ENCODE measurements at places on chromosomes 5 and 9.

DNA sequence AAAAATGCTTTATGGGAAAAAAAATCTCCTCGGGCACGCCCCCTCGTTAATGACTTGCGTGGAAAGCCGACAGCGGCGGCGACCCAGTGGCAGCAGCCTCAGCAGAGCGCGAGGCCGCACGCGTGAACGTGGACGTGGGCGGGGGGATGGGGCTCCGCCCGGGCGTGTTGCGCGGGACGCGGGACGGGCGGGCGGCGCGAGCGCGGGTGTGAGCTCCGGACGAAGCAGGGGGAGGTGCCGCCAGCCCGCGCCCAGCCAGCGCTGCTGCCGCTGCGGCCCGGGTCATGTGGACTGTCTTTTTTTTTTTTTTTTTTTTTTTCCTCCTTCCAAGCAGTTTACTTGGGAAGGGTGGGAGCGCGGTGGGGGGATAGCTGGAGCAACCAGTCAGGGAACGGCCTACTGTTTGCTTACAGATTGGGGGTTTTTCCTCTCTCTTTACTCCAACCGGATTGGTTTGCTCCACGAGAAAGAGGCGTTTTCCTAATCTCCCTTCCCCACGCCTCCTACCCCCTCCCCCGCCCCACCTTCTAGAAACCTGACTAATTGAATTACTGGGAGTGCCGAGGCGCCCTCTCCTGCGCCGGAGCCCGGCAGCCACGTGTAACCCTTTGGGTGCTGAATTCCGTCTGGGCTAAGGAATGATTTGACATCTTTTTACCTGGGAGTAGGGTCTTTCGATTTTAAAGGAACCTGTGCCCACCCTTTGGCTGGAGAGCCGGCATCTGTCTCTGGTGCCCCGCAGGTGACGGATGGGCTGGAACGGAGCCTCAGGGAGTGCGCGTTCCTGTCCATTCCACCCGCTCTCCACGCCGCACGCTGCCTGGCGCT, 1.7 kb upstream of the EFNA5 start:
- no peak for DNase-seq

- no peak for DNase-seq
These were observed 27.0 kb upstream of the ALDOB start for GRCh38 chr9:101462558-101462957.

DNA sequence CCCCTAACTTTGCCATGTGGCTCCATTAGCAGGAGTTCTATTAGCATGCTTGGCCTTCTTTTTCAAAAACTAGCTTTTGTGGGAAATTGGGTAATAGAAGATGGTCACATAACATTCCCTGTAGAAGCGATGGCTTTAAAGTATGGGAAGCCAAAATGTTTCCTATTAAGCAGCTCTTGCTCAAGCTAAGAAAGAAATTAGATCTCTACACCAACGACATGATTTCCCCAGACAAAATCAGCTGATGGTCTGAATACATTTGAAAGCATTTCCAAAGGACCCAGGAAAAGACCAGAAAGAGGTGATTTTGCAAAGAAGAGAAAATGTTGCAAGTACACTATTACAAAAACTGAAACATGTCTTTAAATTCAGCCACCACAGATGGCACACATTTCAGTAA, 4.8 kb upstream of the NFIL3 start:
- no peak for DNase-seq

GRCh38 chr5:149904293-149904886, 40.2 kb downstream of the PDE6A start:
- DNase-seq, result no peak

DNA sequence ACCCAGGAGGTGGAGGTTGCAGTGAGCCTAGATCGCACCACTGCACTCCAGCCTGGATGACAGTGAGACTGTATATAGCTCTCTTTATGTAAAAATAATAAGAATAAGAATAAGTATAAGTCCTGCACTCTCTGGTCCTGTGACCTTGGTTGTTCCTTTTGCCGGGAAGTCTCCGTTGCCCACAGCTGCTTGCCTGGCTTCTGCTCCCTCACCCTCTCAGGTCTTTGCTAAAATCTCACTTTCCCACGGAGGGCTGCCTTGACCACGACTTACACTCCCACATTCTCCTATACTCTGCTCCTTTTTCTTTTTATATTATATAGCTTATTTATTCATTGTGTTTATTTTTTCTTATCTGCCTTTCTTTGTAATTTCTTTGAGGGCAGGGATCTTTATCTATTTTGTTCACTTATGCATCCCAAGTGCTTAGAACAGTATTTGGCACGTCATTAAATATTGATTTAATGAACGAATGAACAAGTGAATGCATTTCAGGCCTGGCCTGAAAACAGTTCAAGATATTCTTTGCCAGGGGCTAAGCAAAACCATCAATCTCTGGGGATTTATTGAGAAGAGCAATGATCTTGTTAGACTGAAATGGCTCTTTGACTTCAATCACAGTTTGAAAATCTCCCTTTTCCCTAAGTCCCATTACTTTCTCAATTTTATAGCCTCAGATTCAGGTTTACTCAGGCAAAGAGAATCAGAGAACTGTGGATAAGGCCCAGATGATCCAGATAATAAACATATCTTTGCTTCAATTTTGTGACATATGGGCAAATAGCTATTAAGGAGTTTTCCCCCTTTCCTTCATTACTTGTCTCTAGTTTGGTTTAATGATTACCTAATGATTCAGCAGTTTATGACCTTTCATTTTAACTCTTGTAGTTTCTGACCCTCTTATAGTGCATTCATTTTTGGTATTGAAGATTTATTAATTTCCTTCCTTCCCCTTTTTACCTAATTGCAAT, 60.8 kb upstream of the TMC1 start:
- DNase-seq, result no peak

- DNase-seq, result no peak
These were observed 48.3 kb upstream of the SPATA31C2 start for GRCh38 chr9:88186495-88187110.

DNA sequence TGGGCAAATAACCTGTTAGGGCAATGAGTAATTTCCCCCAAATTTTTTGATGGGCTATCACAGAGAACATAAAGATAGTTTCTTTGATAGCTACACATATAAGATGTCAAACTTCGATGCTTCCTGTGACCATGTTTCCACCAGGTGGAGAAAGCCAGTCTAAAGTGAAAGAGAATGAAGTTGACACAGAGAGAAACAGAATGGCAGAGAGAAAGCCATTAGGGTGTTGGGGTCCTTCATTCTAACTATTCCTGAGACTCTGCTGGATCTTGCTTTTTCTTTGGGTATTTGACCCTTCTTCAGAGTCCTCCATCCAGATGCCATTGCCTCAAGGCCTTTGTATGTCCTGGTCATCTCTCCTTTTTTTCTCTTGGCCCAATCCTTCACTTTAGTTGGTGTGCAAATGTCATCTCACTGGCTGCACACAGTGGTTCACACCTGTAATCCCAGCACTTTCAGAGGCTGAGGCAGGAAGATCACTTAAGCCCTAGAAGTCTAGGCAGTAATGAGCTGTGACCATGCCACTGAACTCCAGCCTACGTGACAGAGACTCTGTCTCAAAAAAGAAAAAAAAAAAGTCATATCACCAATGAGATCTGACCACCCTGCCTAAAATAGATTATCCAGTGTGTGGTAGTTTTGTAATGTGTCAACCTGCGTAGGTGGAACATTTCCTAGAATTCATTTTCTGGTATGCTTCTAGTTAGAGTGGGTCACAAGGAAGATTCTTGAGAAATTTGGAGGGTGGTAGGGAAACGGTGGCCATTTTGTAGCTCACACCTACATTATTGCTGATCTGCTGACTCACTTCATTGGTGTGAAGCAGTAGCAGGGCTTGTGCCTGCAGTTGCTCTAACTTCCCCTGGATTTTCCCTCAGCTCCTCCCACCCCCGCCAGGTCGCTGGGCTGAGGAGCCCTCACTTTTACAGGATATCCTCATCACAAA, 20.8 kb upstream of the KIF2A start:
- DNase-seq, result no peak

DNA sequence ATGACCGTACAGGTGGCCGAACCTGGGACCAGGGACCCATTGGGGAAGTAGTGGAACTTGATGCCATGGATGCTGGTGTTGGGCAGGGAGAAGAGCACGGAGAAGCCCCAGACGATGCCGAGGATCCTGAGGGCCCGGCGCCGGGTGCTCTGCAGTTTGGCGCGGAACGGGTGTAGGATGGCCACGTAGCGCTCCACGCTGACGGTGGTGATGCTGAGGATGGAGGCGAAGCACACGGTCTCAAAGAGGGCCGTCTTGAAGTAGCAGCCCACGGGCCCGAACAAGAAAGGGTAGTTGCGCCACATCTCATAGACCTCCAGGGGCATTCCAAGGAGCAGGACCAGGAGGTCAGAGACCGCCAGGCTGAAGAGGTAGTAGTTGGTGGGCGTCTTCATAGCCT, 585 bp downstream of the NMUR2 start:
- no peak for DNase-seq

- no peak for DNase-seq
These were observed 359.8 kb upstream of the FAM174A start for GRCh38 chr5:100175346-100175745.

- no peak for DNase-seq
These were observed 1.4 kb downstream of the LHX3 start for GRCh38 chr9:136203408-136204144.

GRCh38 chr9:137804908-137805630, 72.5 kb upstream of the CACNA1B start:
- no peak for DNase-seq

GRCh38 chr9:84504360-84504759, 163.8 kb upstream of the SLC28A3 start:
- DNase-seq, result no peak

DNA sequence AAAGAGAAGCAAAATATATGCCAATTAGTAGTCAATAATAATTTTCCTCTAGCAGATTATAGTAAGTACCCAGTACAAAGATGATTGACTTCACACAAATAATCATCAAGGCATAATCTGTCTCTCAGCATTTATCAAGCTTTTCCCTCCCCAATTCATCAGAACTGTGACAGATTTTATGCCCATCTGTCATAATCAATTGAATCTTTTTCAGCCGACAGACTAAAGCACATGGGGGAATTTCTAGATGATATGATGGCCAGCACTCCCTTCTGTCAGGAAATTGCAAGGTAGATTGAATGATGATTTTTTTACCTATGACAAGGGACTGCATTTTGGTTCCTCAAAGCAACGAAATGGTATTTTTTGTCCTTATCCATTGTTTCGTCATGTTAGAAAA, 227.1 kb upstream of the CYLC2 start:
- no peak for DNase-seq

- DNase-seq, result no peak
These were observed 15.9 kb downstream of the TAL2 start for GRCh38 chr9:105678163-105678562.

DNA sequence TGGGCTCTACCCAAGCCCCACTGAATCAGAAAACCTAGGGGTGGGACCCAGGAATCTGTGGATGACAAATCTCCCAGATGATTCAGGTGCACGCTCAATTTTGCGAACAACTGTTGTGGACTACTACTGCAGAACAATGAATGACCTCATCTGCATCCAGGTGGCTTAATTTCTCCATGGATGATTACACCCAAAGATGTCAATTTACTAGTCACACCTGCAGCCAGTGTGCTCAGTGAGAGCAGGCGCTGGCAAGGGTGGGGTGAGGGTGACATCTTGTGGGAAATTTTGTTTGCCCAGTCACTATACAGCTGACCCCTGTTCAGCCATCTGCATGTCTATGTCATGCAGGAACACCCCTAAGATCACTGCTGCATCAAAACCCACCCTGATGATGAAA, 118.2 kb downstream of the ENTREP1 start:
- no peak for DNase-seq

GRCh38 chr5:133274597-133274935, 222.8 kb downstream of the HSPA4 start:
- no peak for DNase-seq

DNA sequence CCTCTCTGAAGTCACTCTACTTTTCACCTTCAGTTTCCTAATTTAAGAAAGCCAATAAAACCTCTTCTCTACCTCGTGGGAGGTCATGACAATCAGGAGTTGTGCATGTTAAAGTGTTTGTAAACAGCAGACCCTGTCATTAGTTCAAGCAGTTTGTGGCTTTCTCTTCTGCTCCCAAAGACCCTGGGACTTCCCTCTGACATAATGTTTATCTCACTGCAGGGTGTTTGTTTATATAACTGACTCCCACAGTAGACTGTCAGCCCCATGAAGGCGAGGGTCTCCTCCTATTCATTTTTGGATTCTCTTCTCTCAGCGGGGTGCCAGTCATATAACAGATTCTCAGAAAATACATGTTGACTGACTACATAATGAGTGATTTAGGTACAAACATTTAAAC, 360.0 kb upstream of the ZNF462 start:
- DNase-seq, result no peak

DNA sequence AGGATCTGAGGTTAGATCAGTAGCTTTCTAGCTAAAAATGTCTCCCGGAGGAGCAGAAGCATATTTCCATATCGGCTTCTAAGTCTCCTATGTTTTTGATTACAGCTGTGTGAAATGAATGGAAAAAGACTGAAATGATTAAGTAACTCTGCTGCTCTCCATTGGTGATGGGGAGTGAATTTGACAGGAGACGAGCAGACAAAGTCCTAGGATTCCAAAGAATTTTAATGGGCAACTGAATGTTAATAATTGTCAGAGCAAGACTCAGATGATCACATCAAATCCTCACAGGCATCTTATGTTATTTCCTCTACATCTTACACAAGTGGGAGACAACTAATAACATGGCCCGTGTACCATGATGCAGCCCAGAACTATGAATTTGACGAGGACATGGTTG, 66.8 kb downstream of the LIX1 start:
- DNase-seq, result no peak

DNA sequence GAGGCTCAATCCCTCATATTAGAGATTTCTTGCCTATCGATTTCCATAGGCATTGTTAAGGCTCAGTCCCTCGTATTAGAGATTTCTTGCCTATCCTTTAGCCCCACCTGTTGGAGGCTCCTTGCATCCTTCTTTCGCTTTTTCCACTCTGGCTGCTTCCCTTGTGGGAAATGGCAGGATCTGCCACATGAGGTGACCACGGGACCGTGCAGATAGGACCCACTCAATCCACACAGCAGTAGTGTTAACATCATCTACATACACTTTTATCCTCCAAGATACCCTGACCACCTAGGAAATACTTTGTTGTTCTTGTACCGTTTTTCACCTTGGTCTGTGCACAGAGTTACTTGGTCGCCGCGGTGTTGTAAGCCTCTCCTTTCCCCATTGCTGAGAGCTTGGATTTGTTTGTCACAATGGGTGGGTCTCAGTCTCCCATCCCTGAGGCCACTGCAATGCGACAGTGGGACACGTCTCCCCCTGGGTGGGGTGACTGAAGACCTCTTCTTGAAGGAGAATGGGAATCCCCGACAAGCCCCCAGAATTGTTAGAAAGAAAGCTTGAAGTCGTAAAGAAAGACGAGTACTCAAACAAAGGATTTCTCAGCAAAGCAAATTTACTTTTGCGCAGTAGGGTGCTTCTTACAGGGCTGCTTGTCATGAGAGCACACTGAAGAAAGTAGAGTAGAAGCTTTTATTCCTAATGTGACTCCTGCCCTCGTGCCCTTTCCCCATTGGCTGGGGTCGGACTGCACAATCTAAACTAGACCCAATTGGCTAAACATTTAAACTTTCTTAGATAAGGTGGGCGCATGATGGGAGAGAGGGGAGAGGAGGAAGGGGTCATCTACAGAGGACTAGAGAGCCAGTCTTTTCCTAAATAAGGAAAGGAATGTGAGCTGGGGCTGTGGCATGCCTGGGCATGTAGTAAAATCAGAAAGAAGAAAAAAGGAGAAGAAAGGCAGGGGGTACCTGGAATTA, 19.8 kb downstream of the IFT74 start:
- no peak for DNase-seq
